ENCODE measurements at places on chromosomes 7 and 10. TPM values are rescaled to one million over a fixed set of nuclear protein-coding genes. Genes with fewer than 3 reads are reported as not detected.

Gene RBM20
- total RNA-seq, result 4.8 TPM

Gene SMKR1
- not detected for total RNA-seq

Gene LIPK
- not detected for total RNA-seq

DNA sequence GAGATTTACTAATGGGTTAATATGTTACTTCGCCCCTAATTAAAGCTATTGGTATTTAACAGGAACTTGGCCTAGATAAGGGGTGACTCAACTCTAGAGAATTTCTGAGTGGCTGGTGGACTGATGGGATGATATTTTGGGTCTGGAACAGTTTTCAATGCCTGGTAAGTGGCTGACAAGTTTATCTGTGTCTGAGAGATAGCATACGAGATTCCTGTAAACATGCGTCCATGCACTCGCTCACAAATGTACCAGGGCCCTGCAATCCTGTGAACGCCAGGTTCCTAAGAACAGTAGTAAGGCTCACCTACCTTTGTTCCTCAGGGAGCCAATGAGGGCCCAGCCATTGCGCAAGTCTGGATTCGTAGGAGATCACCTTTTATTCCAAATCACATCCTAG, 683.8 kb upstream of the ANKRD30A start:
- DNase-seq, result no peak

DNA sequence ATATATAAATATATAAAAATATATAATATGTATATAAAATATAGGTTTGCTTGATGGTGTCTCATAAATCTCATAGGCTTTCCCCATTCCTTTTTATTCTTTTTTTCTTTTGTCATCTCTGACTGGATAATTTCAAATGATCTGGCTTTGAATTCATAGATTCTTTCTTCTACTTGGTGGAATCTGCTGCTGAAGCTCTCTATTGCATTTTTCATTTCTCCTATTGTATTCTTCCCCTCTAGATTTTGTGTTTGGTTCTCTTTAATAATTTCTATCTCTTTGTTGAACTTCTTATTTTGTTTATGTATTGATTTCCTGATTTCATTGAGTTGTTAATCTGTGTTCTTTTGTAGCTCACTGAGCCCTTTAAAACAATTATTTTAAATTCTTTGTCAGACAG, 629.4 kb downstream of the GALNT17 start:
- DNase-seq, result no peak

DNA sequence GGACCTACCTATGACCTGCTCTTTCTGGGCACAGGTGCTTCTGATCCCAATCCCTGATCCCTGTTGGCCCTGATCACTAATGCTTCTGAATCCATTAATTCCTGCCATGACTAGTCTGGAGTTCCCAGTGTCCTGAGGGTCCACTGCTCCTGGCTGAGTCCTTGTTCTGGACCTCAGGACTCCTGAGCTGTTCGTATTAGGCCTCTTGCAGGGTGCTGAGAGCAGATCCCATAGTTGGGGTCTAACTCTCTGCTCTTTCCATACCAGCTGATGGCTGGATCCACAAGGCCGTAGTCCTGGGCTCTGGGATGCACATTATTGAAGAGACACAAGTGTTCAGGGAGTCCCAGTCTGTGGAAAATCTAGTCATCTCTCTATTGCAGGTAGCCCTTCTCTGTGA, 7.0 kb downstream of the MRPL43 start:
- peak; percentile 31 for DNase-seq

Measured in ascending aorta (tissue), 2 donors.